ENCODE measurements at places on chromosomes 5 and 9. TPM values are rescaled to one million over a fixed set of nuclear protein-coding genes. Genes with fewer than 3 reads are reported as not detected.

The HACD4 gene
- polyA plus RNA-seq = 1.5 TPM

DNA sequence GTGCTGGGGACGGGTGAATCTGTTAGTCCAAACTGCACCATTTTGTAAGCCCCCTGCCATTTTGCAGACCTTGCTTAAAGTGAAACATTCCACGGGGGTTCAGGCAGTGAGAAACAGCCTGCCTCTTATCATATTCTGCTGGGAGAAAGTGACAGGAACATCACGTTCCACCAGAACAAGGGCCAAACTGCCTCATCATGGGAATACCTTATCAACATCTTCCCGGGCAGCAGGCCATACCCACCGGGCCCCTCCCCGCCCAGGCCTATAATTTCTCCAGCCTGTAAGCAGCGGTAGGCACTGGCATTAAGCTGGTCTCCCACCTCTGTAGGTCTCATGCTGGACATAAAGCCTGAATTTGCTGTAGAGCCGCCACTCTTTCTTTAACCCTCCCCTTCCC, 1.5 kb upstream of the CFAP77 start:
- DNase-seq = no peak

DNA sequence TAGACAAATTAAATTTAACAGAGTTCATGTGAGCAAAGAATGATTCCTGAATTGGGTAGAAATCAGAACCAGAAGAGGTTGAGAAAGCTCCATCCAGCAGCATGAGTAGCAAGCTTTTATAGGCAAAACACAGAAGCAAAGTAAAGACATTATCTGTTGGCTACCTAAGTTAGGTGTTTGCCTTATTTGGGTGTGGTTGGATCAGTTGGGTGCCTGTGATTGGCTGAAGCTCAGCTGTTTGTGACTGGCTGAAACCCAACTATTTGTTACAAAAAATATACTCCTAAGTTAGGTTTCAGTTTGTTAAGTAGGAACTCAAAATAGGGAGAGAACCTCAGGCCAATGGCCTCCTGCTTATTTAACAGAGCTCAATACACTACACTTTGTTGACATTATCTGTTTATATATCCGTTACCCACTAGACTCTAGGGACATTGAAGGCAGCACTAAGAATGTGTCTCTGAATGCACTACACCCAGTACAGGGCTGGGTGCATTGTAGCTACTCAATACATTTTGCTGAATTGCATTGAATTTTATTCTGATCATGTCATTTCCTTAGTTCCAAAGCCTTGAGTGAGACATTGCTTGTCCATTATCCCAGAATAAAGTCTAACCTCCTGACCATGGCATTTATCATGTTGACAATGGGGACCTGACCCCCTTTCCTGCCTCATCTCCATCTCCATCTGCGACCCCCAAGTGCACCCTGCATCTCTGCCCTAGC, 98.7 kb downstream of the CCDC192 start:
- peak; percentile 73 for DNase-seq

GRCh38 chr5:115557667-115558387, 13.3 kb upstream of the FEM1C start:
- DNase-seq = no peak

- DNase-seq = no peak
Observed at GRCh38 chr9:124038239-124038638, 26.7 kb downstream of the LHX2 start.

DNA sequence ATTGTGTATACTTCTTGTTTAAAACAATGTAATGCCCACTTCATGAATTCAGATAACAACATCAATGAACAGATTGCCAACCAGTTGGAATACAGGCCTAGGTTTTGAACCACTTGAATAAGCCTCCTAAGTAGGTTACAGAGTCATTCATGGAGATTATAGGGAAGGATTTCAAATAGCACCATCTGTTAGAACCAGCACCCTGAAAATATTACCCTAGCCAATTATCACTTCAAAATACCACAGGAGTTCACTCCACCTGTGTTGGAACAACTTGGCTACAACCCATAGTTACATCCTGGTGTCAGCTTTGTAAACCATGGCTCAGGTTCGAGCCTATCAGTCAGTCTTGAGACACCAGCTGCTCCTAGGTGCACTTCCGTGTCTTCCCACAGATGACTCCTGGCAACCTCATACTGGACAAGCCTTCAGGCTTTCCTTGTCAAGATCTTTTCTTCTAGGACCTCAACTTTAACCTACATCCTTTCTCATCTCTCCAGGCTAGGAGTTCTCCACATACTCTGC, 350.0 kb downstream of the DEPDC1B start:
- DNase-seq = no peak

DNA sequence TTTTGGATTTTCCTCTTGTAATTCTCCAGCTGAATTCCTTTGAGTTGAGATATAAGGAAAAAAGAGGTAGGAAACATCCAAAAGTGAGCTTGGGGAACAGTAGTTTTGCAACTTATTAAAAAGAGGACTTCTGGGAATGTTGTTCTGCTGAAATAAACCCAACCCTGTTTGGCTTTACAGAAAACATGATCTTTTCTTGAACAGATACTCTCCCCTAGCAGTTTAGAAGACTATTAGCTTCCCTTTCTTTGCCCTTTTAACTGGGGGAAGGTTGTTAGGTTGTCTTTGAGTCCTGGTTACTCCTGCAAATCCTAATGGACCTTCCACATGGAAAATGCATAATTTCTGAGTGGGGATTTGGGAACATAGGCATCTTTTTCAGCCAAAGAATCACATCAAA, 168.7 kb upstream of the RPS23 start:
- no peak for DNase-seq

DNA sequence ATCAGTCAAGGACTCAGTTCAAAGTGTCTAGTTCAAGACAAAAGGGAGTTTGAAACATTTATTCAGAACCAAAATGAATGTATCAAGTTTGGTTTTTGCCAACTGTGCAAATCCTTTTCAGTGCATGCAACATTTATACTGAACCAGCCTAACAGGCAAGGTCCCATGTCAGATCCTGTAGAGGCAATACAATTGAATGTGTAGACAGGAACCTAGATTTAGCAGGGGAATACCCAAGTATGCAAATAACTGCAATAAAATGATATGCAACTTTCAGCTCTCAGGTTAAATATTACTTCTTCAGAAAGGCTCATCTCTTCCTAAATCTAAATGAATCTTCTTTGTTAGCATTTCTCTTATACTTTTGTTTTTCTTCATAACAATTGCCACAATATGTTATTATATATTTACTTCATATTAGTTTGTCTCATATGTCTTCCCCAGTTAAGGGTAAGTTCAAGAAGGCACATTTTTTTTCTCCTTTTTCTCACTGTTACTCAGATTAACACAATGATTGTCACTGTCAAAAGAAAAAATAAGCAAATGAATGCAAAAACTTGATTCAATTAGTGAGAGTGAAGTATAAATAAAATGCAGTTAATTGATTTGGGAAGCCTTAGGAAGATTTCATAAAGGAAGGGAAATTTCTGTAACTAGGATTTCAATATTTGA, 163.9 kb upstream of the RASA1 start:
- no peak for DNase-seq

GRCh38 chr9:108047264-108047663, 557.7 kb upstream of the KLF4 start:
- DNase-seq = peak; percentile 39

The ORM2 gene
- polyA plus RNA-seq = not detected

DNA sequence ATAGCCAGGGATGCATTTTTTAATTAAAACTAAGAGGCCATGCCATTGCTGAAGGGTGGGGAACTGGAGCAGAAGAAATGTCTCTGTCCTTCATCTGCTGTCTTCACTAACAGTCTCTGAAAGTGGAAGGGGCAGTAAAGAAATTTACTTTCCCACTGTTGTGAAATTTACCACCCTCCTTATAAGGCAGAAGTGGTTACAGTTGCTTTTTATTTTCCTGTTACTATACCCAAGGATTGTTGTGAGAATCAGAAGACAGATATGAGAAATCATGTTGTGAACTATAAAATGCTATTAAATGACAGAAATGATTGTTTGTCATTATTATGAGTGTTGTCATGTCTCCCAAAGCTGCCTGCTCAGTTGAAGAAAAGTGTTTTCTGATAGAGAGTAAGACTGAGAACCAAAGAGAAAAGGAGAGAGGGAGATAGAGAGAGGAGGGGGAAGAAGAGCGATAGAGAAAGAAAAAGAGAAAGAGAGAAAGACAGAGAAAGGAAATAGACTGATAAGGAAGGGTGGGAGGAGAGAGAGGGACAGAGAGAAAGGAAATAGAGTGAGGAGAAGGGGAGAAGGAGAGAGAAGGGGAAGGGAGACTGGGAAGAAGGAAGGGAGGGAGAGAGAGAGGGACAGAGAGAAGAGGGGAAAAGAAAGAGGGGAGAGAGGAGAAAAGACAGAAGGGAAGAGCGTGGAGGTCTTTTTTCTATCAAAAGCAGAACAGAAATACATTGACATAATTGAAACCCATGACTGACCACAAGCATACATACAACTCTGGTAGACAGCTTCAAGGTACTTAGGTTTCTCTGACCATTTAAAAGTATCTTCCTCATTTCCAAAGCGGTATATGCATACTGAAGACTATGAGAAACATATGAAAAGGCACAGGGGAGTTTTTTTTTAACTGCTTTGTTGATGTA, 22.5 kb downstream of the SEC61B start:
- no peak for DNase-seq

All from IMR-90 (cell line).